ENCODE measurements at places on chromosomes 7 and 10.
A peak's percentile ranks its signal among the peaks of the same experiment; 100 is the strongest.

DNA sequence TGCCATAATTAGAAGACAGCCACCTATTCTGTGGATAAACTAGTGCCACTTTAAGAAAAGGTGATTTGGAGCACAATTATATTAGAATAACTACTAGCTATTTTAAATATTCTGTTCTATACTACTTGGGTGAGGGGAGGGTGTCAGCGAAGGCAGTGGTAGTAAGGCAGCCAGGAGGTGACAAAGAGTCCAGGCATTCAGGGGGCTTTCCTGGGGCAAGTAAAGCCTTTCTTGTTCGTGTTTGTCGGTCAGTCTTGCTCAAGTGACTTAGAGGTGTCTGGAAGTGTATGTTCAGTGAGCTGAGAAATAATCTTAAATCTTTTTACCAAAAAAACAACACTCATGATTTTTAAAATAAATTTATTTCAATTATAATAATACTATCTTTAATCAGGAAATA, 34.4 kb downstream of the ADD3 start:
- no peak overlapping the region for H3K4me3 ChIP-seq
- DNase-seq, result no peak
- H3K36me3 ChIP-seq, result no peaks in the 10 kb centered on the region
- no peaks in the 10 kb centered on the region for H3K27me3 ChIP-seq

DNA sequence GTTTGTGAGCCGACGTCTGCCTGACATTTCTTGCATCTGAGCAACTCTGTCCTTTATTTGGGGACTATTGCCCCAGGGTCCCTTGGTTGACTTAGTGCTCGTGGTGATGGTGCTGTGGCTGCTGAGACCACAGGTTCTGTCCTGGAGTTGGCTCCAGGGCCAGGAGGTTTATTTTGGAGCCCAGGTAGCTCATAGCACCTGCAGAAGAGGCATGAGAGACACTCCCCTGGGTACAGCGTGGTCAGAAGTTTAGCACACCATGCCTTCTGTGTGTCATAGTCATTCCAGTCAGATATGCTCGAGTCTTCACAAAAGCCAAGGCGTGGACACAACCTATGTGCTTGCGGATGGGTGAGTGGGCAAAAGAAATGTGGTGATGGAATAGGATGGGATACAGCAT, 496.9 kb downstream of the TCERG1L start:
- H3K27ac ChIP-seq, result no peak overlapping the region
- H3K27me3 ChIP-seq, result no peaks in the 10 kb centered on the region
- DNase-seq, result no peak
- no peak overlapping the region for H3K4me3 ChIP-seq

DNA sequence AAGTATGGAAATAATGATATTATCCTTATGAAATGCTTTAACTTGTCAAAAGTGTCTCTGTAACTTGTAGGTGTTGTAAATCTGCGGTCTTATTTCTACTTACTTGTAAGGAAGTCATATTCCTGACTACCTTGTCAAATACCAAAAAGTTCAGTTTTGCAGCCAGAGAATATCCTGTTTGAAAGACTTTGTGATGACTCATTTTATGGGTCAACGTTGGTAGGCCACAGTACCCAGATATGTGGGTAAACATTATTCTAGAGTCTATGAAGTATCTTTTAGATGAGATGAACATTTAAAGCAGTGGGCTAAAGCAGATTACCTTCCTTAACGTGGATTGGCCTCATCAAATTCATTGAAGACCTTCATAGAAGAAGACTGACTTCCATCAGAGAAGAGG, 195.3 kb downstream of the PPP1R9A start:
- no peaks in the 10 kb centered on the region for H3K36me3 ChIP-seq
- H3K4me3 ChIP-seq, result no peak overlapping the region
- no peak overlapping the region for H3K27ac ChIP-seq
- no peak for DNase-seq
- H3K27me3 ChIP-seq, result no peaks in the 10 kb centered on the region

DNA sequence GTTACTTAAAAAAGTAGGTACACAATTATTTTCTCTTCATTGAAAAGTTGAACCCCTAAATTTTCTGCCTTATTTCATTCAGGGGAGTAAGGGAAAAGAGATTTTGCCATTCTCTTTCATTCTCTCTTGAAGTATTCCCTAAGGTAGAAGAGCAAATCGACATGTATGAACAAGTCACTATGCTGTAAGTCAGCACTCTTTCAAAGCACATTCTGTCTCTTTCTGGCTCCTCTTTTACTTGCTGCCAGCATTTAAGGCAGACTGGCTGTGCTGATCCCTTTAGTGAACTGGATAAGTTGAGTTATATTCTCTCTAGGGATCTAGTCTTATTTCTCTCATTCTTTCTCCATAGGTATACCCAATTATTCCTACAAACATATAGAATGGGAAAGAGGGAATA, 222.3 kb upstream of the ZWINT start:
- no peaks in the 10 kb centered on the region for H3K4me1 ChIP-seq
- H3K27me3 ChIP-seq, result no peaks in the 10 kb centered on the region
- DNase-seq, result no peak
- H3K27ac ChIP-seq, result no peak overlapping the region
- no peaks in the 10 kb centered on the region for H3K36me3 ChIP-seq

- DNase-seq, result no peak
- no peaks in the 10 kb centered on the region for H3K36me3 ChIP-seq
- H3K27me3 ChIP-seq, result no peaks in the 10 kb centered on the region
- no peaks in the 10 kb centered on the region for H3K4me1 ChIP-seq
Observed at GRCh38 chr10:125607689-125608290, 75.2 kb downstream of the TEX36 start.

DNA sequence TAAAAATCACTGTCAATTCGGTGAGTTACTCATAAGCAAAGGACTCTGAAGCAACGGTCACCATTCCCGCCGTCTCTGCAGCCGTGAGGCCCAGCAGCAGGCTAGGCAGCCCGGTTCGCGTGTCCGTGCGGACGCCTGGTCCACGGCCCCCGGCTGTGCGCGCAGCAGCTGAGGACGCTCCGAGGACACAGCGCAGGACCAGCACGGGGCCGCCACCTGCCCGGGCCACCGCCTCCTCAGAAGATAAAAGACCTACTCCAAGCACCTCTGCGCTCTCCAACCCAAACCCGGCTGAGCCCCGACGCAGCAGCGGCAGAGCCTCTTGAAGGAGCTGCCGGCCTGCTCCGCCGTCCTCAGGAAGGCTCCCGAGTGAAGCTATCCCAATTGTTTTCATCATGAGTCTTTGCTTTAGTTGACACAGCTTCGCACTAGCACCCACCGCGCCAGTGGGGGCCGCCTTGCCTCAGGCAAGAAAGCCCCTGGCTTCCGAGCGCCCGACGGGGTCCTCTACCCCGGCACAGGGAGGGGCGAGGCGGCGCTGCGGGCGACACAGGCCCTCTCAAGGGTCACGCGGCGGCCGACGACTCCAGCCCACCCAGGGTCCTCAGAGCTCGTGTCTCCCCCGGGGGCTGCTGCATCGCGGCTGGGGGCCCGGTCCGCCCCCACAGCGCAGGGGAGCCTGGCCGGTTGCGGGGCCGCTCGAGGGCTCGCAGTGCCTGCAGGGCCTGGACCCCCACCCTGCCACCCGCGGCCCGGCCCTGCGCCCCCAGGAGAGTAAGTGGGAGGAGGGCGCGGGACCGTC, 16.9 kb upstream of the GPR146 start:
- H3K27ac ChIP-seq, result peak overlapping the region; percentile 97
- peak overlapping the region; percentile 62 for H3K4me3 ChIP-seq
- H3K4me1 ChIP-seq, result peaks cover 29% of the 10 kb centered on the region
- no peak for DNase-seq
- no peaks in the 10 kb centered on the region for H3K27me3 ChIP-seq
- H3K36me3 ChIP-seq, result no peaks in the 10 kb centered on the region

GRCh38 chr10:123903621-123904020, 12.0 kb upstream of the CPXM2 start:
- no peak overlapping the region for H3K4me3 ChIP-seq
- H3K36me3 ChIP-seq, result no peaks in the 10 kb centered on the region
- DNase-seq, result no peak
- no peak overlapping the region for H3K27ac ChIP-seq
- H3K27me3 ChIP-seq, result no peaks in the 10 kb centered on the region
- H3K4me1 ChIP-seq, result peaks cover 4% of the 10 kb centered on the region

GRCh38 chr10:9634466-9634865, 1383.2 kb upstream of the CELF2 start:
- DNase-seq, result no peak
- no peaks in the 10 kb centered on the region for H3K4me1 ChIP-seq
- H3K36me3 ChIP-seq, result no peaks in the 10 kb centered on the region

DNA sequence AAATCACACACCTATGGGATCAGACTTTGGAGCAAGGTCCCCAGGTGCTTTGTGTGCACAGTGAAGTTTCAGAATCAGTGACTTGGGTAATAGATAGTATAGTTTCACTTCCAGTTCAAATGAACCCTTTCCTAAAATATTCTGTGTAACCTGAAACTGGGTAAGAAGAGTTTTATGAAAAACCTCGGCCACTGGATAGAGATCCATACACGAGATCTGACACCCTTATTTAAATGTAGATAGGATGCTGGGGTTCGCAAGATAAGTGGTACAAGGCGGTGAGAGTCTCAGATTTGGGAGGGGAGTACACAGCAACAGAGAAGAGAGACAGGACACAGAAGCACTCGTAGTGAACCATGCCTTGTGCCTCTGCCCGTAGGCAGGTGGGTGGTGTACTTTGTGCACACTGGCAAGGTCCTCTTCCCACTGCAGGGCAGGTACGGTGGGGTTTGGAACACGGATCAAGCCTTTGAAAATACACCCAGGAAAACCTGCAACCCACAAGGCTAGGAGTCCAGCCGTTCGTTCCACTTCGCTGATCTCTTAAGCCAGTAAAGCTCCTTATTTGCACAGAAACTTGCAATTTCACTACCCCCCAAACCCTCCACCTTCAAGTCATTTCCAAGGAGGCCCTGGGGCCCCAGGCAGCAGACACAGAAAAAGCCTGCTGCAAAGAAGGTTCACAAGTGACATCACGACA, 162.8 kb downstream of the USP6NL start:
- peaks cover 2% of the 10 kb centered on the region for H3K27me3 ChIP-seq
- H3K36me3 ChIP-seq, result no peaks in the 10 kb centered on the region
- no peak overlapping the region for H3K4me3 ChIP-seq
- no peak for DNase-seq
- no peaks in the 10 kb centered on the region for H3K4me1 ChIP-seq

- H3K4me1 ChIP-seq, result no peaks in the 10 kb centered on the region
- H3K4me3 ChIP-seq, result no peak overlapping the region
- H3K27ac ChIP-seq, result no peak overlapping the region
- H3K27me3 ChIP-seq, result no peaks in the 10 kb centered on the region
- DNase-seq, result no peak
- no peaks in the 10 kb centered on the region for H3K36me3 ChIP-seq
Observed at GRCh38 chr7:16044645-16045044, 358.2 kb upstream of the MEOX2 start.

DNA sequence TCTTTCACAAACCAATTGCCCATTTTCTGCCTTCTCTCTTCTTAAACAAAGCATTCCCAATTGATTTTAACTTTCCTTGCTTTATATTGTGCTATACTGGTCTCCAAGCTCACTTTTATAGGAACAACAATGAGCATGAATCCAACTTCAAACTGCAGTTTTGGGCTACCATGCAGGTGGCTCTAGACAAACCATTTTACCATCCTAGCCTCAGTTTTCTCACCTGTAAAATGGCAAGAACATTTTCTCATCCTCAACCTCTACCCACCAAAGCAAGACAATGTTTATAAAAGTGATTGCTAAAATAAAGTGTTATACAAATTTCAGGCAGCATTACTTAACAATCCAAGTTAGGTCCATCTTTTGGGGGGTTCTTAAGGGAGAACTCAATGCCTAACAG, 66.8 kb upstream of the ASAH2 start:
- H3K27ac ChIP-seq, result no peak overlapping the region
- no peaks in the 10 kb centered on the region for H3K27me3 ChIP-seq
- DNase-seq, result no peak

DNA sequence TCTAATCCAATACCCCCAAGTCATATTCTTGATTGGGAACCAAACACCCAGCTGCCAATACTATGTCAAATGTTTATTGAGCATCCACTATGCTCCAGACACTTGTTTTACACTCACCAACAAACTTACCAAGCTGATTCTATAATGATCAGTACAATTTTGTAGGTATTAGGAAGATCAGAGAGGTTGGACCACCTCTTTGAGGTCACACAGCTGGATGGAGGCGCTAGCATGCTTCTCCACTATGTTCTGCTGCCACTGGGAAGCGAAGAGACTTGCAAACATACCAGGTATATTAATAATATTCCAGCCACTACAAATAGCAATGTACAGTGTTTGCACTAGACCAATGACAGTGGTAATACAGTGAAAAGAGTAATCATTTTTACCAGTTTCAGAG, 25.6 kb upstream of the SEPHS1 start:
- H3K4me1 ChIP-seq, result no peaks in the 10 kb centered on the region
- no peak overlapping the region for H3K4me3 ChIP-seq
- no peak overlapping the region for H3K27ac ChIP-seq
- no peaks in the 10 kb centered on the region for H3K36me3 ChIP-seq

GRCh38 chr10:122962405-122962804, 8.4 kb upstream of the C10orf88 start:
- no peaks in the 10 kb centered on the region for H3K4me1 ChIP-seq
- H3K4me3 ChIP-seq, result no peak overlapping the region
- no peak overlapping the region for H3K27ac ChIP-seq
- no peaks in the 10 kb centered on the region for H3K27me3 ChIP-seq

- no peak overlapping the region for H3K27ac ChIP-seq
- H3K4me1 ChIP-seq, result no peaks in the 10 kb centered on the region
- H3K36me3 ChIP-seq, result no peaks in the 10 kb centered on the region
- DNase-seq, result no peak
Observed at GRCh38 chr7:110800984-110801383, 289.9 kb upstream of the LRRN3 start.

DNA sequence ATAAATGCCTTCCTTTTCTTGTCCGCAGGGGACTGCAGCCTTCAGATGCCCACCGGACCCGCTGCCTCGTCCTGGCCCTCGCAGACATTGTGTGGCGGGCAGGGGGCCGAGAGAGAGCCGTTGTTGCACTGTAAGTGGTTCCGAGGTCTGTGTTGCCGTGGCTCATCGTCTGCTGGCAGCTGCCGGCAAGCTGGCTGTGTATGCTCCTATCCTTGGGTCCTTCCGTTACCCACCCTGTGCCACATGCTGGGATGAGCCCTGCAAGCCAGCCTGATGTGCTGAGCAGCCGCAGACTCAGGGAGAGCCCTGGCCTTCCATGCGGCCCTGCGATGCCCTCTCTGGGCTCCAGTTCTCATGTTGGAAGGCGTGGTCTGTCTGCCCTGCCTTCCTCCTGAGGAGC, 61.2 kb upstream of the AQP1 start:
- no peak overlapping the region for H3K27ac ChIP-seq
- no peaks in the 10 kb centered on the region for H3K27me3 ChIP-seq
- no peak for DNase-seq
- no peaks in the 10 kb centered on the region for H3K36me3 ChIP-seq

GRCh38 chr10:49837051-49837478, 74.9 kb upstream of the OGDHL start:
- no peak overlapping the region for H3K4me3 ChIP-seq
- peaks cover 19% of the 10 kb centered on the region for H3K36me3 ChIP-seq
- DNase-seq, result no peak
- no peak overlapping the region for H3K27ac ChIP-seq
- no peaks in the 10 kb centered on the region for H3K27me3 ChIP-seq

DNA sequence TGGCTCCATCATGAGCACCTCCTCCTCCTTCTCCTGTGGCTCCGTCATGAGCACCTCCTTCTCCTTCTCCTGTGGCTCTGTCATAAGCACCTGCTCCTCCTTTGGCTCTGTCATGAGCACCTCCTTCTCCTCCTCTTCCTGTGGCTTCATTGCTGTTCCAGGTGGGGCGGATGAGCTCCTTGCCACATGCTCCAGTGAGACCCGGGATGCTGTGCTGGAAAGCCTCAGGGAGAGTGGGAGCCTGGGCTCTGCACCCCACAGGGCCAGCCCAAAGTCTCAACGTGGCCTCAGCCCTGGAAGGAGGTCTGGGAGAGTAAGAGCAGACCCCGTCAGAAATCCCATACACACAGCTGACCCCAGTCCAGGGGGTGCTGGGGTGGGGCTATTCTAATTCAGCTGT, 380.7 kb downstream of the TCERG1L start:
- no peaks in the 10 kb centered on the region for H3K36me3 ChIP-seq
- no peaks in the 10 kb centered on the region for H3K27me3 ChIP-seq
- H3K27ac ChIP-seq, result no peak overlapping the region
- no peak overlapping the region for H3K4me3 ChIP-seq
- no peaks in the 10 kb centered on the region for H3K4me1 ChIP-seq
